ENCODE measurements at places on chromosomes 4 and X.
A peak's percentile ranks its signal among the peaks of the same experiment; 100 is the strongest.

GRCh38 chrX:78104447-78105176 is 564 bp downstream of the PGK1 start:
- peak; percentile 82 for DNase-seq

GRCh38 chrX:117327373-117327772 is 789.2 kb downstream of the KLHL13 start:
- no peak for DNase-seq

DNA sequence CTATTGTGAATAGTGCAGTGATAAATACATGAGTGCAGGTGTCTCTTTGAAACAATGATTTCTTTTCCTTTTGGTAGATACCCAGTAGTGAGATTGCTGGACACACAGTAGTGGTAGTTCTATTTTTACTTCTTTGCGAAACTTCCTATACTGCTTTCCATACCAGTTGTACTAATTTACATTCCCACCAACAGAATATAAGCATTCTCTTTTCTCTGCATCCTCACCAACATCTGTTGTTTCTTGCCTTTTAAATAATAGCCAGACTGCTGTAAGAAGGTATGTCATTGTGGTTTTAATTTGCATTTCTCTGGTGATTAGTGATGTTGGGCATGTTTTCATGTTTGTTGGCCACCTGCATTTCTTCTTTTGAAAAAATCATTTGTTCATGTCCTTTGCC is 105.9 kb downstream of the COL4A6 start:
- DNase-seq: no peak

DNA sequence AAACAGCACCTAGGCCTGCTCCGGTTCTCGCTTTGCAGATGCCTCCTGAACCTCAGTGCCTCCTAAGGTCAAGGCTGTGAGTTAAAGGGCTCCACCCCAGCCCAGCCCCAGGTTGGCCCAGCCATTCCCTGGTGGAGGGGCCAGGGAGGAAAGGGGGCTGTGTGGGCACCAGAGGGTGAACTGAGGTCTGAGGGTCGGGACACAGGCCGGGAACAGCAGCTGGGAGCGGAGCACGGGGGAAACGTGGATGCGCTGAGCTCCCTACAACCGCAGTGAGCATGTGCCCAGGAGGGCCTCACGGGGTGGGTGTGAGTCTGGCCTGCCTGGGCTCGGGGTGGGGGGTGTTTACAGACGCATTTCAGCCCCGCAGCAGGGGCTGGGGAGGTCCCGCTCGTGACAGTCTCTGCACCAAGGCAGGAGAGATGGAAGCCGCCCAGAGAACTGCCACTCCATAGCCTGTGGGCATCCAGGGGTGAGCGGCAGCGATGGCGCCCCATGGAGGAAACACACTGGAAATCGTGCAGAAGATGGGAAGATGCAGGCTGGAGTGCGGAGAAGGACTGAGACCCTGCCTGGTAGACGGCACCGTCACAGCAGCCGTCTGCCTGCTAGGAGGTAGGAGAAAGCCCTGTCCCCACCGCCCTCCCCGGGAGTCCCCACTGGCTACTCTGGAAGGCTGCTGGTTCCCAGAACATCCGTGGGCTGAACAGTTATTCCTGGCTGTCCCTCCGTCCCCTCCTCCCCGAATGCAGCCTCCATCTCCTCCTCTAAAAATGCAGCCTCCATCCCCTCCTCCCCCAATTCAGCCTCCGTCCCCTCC is 9.9 kb upstream of the SLC25A6 start:
- DNase-seq: no peak

DNA sequence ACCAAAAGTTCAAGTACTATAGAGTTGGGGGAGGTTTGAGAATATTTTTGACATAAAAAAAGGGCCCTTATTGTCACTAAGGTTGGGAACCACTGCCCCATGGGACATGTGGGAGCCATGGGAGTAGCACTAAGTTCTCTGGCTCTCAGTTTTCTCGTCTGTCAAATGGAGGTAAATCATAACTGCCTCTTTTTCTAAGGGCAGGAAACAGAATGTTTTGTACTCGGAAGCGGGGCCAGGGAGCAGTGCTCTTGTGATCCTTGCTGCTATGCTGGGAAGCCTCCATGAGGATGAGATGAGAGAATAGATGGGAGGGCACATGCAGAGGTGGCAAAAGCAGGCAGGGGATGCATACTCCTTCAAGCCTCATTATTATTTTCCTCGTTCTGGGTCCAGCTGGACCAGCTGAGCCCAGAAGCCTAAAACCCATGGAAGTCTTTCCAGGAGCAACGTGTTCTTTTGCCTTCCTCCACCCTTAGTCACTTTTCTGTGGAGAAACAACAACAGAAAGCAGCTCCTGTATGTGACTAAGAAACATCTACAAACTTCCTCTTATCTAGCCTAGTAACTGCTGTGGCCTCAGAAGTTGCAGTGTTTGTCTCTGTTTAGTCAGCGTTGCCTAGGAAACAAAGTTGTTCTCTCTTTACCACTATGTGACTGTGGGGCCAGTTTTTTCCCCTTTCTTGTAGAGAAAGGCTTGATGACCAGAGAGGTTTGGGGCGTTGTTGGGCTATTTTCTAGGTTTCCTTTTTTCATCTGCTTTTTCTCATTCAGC is 64.8 kb downstream of the TSC22D3 start:
- no peak for DNase-seq

DNA sequence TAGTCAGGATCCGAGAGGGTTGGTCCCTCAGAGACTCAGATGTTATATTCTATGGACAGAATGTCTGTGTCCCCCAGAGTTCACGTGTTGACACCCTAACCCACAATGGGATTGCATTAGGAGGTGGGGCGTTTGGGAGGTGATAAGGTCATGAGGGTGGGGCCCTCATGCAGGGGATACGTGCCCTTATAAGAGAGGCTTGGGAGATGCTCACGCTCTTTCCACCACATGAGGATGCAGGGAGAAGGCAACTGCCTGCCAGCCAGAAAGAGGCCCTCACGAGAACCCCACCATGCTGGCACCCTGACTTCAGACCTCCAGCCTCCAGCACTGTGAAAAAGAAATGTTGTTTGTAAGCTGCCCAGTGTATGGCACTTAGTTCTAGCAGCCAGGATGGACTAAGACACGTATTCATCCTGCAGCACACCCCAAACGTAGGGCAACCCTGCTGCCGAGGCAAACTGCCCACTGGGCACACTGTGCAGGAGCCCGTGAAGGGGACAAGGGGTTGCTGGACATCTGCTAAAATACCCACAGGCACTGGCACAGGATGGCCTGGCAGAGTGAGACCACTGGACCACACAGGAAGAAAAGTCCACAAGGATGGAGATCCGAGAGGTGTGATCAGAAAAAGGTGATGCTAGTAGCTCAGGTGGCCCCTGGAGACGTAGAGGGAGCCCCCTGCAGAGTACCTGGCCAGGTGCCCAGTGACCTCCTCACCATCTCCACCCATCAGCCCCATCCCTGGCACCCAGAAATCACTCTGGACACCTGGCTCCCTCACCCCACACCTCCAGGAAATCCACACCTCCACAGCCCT is 62.7 kb downstream of the HTRA3 start:
- DNase-seq: no peak

DNA sequence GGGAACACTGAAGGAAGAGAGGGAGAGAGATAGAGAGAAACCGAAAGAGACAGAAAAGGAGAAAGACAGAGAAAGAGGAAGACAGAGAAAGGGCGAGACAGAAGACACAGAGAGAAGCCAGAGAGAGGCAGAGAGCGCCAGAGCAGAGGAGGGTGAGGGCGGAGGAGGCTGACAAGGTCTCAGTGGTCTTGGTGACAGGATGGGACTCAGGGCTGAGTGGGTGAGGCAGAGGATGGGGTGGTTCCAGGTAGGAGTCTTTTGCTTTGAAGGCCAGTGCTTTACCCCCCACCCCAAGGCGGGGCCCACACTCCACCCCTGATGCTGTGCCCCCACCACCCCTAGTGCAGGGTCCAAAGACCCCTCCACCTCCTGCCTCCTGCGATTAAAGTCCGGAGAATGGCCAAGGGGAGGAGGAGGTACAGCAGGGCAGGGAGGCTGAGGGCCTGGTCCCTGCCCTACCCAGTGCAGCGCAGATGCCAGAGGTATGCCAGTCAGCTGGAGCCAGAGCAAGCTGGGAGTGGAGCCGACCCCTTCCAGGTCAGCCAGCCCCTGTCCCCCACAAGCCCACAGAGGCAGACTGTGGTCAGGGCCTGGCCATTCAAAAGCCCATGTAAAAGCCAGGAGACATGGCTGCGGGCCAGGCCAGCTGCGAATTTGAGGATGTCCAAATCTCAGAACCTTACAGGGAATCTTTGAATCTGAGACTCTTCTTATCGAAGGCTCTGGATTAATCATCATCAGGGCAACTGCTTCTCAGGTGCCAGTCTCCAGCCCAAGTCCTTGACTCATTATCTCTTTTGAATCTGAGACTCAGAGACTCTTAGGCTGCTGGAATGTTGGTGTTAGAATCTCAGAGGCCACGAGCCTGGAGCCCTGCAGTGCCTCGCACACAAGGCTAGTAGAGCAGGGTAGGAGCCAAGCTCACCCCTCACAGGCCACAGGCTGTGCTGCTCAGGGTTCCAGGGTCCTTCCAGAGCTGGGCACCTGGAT is 758 bp downstream of the IQSEC2 start:
- no peak for DNase-seq

DNA sequence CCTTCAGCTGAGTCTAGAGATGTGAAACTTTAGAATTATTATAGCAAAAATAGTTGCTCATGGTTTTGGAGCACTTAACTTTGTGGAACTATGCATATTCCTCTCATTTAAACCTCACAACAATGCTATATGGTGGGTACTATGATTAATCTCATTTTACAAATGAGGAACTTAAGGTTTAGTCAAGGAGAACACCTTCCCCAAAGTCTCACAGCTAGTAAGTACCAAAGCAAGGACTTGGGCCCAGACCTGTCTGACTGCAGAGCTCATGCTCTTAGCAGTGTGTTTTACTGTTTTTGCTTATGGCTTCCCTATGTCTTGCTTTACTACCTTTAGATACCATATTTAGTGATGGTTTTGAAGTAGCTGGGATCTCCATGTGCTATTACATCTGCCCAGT is 5.1 kb downstream of the UBE2A start:
- DNase-seq: no peak

GRCh38 chrX:20665481-20665880 is 398.8 kb upstream of the RPS6KA3 start:
- DNase-seq: no peak

DNA sequence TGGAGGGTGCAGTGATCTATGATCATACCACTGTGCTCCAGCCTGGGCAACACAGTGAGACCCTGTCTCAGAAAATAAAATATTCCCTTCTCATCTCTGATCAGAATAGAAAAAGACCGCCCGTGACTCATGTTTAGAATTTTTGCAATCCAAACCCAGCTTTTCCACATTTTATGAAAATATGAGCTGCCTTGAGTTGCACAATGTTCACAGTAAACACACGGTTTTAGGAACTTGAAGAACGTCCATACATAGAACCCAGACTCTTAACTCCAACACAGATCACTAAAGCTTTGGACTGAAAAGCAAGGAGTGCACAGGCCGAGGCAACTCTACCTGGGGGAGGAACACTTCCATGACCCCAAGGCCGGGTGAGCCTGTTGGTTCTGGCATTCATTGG is 305.0 kb downstream of the TENM3 start:
- DNase-seq: no peak

GRCh38 chrX:110863883-110864282 is 68.3 kb upstream of the CHRDL1 start:
- no peak for DNase-seq

DNA sequence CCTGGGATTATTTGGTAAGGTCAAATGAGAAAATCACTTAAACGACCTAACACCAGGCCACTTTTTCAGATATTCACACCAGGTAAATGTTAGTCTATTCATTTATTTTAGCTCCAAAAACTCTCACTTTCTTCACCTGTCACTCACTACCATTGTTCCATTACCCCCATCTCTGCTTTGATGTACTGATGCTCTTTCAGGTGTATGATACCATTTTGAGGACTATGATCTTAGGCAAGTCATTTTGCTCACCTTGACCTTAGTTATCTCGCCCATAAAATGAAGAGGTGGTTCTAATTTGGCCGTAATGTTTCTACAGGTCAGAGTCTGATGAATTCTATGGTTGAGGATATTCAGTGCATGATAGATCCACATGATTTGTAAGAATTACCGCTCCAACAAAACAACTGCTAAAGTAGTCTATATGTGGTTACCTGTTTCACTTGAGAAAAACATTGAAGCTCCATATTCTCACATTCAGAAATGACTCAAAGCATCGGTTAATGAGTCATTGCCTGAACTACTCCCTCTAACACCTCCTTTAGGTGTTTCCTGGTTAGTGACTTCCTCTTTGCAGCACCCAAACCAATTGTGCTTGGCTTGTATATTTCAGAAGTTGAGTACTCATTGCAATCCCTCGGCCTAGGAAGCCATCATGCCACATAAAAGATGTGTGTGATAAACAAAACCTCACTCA is 4.5 kb downstream of the DTHD1 start:
- no peak for DNase-seq

DNA sequence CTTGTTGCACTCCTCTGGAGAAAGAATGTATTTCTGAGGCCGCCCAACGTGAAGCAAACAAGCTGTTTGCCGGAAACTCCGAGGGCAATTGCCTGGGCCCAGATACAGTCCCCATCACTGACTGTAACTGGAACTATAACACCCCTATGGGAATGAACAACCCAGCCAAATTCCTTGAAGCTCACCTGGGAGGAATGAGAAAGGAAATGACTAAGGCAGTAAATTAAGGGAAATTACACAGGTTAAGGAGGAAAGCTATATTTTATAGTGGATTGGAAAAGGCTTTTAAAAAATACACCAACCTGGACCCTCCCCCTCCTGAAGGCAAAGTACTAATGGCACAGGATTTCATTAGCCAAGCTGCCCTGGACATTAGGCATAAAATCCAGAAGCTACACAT is 11.7 kb upstream of the HERC5 start:
- DNase-seq: no peak

DNA sequence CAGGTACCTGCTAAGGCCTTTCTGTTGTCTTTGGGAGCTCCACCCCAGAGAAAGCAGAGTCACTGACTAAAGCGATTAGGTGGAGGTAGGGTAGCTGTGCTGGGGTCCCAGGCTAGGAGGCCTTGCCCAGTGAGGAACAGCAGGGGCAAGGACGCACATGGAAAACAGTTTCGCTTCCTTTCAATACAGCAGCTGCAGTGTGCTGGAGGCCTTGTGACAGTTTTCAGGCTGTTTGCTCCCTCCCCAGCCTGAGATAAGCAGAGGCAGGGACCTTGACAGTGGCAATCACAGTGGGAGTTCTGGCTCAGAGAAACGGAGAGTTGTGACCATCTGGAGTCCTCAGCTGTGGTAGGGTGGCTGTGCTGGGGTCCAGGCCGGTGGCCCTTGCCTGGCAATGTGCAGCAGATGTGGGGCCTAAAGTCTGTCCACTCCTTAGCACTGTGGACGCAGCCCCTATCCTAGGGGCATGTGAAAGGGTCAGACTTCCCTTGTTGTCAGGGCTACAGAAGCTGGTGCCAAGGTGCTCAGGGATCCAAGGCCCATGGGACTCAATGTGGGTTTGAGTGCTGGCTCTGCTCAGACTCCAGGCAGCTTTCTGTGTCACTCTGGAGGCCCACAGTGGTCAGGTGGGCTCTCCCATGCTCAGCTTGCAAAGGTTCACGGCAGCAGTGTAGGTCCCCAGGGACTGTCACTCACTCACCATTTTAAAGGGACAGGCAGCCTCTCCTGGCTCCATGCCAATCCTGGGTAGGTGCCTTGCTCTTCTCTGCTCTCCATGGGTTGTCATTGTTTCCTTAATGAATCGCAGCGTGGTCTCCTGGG is 534.9 kb upstream of the FMR1 start:
- DNase-seq: no peak
